ENCODE measurements at places on chromosomes 7 and 10.

- DNase-seq: no peak
These were observed 157.7 kb upstream of the EEPD1 start for GRCh38 chr7:35995334-35995733.

GRCh38 chr7:47418601-47419309 is 163.2 kb downstream of the TNS3 start:
- DNase-seq: no peak

- DNase-seq: no peak
These were observed 72.5 kb downstream of the CDK6 start for GRCh38 chr7:92763636-92764423.

DNA sequence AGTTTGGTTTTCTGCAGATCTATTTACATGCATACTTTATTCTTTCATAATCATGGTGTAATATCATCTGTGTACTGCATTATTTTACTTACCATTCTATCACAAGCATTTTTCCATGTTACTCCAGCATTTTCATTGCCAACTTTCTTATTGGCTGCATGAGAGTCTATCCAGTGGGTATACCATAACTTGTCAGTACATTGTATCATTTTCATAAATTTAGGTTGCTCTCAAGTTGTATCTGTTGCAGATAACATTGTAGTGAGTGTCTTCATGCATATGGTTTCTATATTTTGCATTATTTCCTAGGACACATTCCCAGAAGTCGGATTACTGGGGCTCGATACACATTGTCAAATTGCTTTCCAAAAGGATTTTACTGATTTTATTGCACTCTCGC is 87.2 kb upstream of the INSYN2A start:
- no peak for DNase-seq

GRCh38 chr7:141262101-141263090 is 188.5 kb downstream of the TMEM178B start:
- DNase-seq: no peak

DNA sequence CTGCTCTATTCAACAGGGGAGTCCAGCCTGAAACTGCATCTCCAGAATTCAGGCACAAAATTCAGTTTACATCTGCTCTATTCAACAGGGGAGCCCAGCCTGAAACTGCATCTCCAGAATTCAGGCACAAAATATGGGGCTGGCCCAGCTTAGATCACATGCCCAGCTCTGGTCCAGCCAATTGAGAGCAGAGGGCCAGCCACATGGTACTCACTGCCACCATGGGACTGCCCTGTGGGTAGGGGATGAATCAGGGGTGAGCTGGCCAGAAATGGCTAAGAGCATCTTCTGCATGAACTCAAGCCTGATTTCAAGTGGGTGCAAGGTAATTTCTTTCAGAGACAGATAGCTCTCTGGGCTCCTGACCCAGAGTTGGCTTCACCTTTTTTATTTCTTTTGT is 156.6 kb upstream of the LYZL2 start:
- DNase-seq: no peak

GRCh38 chr10:129331207-129331838 is 135.7 kb upstream of the MGMT start:
- no peak for DNase-seq

GRCh38 chr7:132865366-132866143 is 216.3 kb downstream of the CHCHD3 start:
- no peak for DNase-seq

- DNase-seq: no peak
These were observed 213.2 kb upstream of the HPS1 start for GRCh38 chr10:98659951-98660350.

- no peak for DNase-seq
These were observed 240.4 kb downstream of the KIAA1217 start for GRCh38 chr10:24449321-24449740.

GRCh38 chr7:50621973-50622490 is 56.8 kb upstream of the DDC start:
- no peak for DNase-seq

- DNase-seq: no peak
These were observed 17.8 kb upstream of the GSAP start for GRCh38 chr7:77433901-77434300.

- no peak for DNase-seq
These were observed 16.2 kb downstream of the AGK start for GRCh38 chr7:141567432-141567831.

DNA sequence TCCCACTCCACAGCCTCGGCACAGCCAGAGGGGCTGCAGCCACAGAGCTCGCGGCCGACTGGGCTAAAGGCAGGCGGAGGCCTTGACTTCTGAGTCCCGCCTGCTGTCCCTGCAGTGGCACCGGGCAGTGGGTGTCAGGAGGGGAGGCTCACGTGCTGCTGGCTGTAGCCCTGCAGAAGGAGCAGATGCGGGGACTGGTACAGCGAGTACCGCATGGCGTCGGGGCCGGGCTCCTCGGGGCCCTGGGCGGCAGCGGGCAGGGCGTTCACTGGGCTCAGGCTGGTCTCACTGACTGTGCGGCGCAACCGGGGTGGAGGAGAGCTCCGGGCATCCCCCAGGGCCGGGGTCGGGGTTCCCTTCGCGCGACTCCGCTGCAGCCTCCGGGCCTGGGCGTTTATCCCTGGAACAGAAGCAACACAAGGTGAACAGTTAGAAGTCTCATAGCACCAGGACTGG is 25.6 kb downstream of the PAPOLB start:
- DNase-seq: no peak

DNA sequence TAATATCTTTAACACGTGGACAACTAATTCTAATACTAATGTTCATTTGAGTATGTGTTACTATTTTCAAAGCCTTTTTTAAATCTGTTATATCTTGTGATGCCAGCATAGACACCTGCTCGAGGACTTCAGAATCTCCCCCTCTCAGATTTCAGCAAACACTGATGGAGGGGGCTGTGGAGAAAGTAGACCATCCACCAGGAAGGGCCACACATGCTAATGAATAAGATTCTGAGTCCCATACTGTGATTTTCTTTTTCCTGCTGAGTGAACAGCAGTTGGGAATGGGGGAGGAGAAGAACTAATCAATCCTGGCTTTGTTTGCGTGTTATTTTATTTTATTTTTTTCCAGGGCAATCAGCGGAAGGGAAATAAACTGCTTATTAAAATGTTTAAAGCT is 157.9 kb upstream of the CSTF2T start:
- no peak for DNase-seq

GRCh38 chr10:100167553-100168312 is 18.1 kb downstream of the ERLIN1 start:
- peak; percentile 28 for DNase-seq

DNA sequence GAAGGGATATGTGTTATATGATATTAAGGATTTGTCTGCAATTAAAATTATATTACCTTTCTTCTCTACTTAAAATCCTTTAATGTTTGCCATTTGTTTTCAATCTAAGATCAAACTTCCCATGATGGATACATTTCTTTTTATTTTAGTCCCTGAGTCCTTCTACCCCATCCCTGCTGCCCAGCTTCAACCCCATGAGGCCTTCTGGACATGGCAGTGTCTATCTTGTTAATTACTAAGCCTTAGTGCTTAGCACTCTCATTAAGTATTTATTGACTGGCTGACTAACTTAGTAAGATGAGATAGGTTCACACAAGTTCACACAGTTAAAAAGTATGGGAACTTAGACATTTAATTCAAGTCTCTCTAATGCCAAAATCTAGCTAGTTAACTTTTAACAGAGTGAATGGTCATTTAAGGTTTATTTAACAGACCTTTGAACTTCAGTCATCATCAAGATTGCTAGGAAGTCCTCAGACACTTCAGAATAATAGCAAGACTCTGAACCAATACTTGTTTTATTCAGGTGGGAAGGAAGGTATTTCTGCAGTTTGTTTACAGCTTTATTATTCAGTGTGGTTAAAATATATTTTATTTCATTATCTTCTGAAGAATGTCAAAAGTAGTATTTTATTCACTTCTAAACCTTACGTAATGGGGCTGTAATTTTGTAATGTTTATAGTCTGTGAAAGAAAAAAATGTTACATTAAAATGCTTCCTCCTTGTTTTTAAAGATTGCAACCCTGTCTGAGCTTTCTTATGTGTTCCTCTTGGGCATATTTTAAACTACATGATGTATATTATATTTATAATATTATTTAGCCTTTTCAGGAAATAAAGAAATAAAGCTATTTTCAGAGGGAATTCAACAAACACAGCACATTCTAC is 848.9 kb downstream of the REEP3 start:
- no peak for DNase-seq

DNA sequence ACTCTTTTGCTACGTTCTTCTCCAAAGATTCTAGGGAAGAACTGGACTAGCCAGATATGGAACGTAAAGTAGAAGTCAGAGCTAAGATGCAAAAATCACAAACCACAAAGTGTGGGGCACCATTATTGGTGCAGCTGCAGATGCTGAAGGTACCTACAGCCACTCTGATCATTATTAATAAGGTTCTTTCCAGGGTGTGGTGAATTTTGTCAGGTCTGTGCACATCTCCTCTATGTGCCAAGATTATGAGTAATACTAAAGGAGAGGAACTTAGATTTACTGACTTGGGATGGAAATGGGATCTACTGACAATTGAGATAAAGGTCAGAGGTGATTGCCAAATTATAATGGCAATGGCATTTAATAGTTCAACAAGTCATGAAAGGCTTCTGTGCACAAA is 148.2 kb downstream of the RAPGEF5 start:
- no peak for DNase-seq

DNA sequence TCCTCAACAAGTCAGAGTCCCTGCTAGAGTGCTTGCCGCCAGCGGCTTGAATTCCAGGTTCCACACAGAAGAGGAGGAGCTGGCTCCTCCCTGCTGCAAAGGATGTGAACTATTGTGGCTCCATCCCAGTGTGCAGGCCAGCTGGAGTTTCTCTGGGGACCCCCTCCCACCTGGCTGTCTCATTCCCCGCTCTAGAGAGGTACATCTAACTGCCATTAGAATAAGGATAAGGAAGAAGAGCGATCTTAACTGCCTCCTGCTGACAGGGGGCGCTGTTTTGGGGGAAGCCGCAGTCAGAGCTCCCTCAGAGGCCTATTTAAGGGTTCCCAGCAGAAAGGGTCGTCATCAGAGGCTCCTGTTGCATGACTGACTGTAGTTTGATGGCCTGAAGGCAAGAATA is 40.8 kb upstream of the HECW1 start:
- no peak for DNase-seq

GRCh38 chr10:129383651-129384050 is 83.4 kb upstream of the MGMT start:
- DNase-seq: no peak

DNA sequence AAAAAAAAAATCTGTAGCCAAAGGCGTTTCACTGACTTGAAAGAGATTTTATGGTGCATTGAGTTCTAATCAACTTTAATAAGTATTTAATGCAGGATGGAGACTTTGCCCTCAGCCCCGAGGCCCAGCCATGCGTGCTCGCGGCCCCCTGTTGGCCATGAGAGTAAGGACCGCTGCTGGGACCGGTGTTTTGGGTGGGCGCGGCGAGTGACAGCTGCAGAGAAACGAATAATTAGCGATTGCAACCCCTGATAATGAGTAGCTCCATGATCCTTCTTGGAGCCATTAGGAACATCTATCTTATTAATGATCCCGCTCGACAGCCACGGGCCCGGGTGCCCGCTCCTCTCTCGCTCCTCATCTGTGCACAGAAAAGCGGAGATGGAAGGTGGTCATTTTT is 347.4 kb downstream of the RPS24 start:
- no peak for DNase-seq

- DNase-seq: no peak
These were observed 81.2 kb downstream of the FZD1 start for GRCh38 chr7:91345449-91345848.

DNA sequence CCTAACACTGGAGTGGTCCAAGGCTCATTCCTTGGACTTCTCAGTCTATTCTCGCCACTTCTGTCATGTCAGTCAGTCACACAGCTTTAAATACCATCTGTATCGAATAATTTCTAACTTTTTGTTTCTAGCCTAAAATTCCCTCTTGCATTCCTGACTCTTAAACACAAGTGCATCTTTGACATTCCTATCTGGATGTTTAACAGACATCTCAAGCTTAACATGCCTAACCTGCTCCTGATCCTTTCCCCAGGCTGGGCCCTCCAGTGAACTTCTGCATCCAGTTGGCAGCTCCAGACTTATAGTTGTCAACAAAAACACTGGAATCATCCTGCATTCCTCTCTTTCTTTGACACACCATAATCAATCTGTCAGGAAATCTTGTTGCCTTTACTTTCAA is 4.5 kb upstream of the ABCB4 start:
- no peak for DNase-seq
